Aorta (tissue), 5 donors: ENCODE measurements at places on chromosomes 13 and 19. TPM values are rescaled to one million over a fixed set of nuclear protein-coding genes. Genes with fewer than 3 reads are reported as not detected.

GRCh38 chr13:90628471-90628870 is 719.0 kb upstream of the MIR17HG start:
- H3K4me1 ChIP-seq: no peaks in the 10 kb centered on the region
- H3K27me3 ChIP-seq: no peaks in the 10 kb centered on the region
- H3K4me3 ChIP-seq: no peak overlapping the region
- no peak overlapping the region for H3K27ac ChIP-seq
- no peaks in the 10 kb centered on the region for H3K36me3 ChIP-seq
- DNase-seq: no peak

DNA sequence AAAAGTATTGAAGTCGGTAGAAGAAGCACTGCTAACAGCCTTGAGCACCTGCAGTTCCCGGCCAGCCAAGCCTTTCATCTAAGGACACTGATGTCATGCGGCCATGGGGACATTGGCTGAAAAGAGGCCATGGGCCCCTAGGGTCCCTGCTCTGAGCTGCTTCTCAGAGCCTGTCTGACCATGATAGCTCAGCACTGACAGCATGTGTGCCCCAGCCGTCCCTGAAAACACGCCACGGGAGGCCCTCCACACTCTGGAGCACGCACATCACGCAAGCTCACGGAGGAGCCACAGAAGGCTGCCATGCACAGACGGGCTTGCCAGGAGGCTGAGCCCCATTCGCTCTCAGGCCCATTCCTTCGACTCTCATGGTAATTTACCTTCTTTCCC is 51.8 kb downstream of the MLLT1 start:
- no peaks in the 10 kb centered on the region for H3K4me1 ChIP-seq
- no peak overlapping the region for H3K27ac ChIP-seq
- H3K36me3 ChIP-seq: no peaks in the 10 kb centered on the region
- no peak overlapping the region for H3K4me3 ChIP-seq
- DNase-seq: peak; percentile 65
- no peaks in the 10 kb centered on the region for H3K27me3 ChIP-seq

- no peaks in the 10 kb centered on the region for H3K27me3 ChIP-seq
- H3K36me3 ChIP-seq: no peaks in the 10 kb centered on the region
- no peak for DNase-seq
These were observed 7.7 kb downstream of the PLEKHF1 start for GRCh38 chr19:29672933-29673336.

Gene SLC7A10
- total RNA-seq: not detected
